ENCODE measurements at places on chromosomes 3 and 15. TPM values are rescaled to one million over a fixed set of nuclear protein-coding genes. Genes with fewer than 3 reads are reported as not detected.

CAPN7 gene
- polyA plus RNA-seq = 25.1 TPM

- no peak for DNase-seq
Observed at GRCh38 chr15:60704717-60705116, 225.8 kb upstream of the ICE2 start.

LSM3 gene
- 13.0 TPM for polyA plus RNA-seq

CHRM5 gene
- polyA plus RNA-seq = 0.03 TPM

- no peak for DNase-seq
Observed at GRCh38 chr15:71485094-71485693, 325.2 kb upstream of the NR2E3 start.

- no peak for DNase-seq
Observed at GRCh38 chr3:55194376-55194775, 266.5 kb upstream of the LRTM1 start.

GRCh38 chr3:121670676-121671075, 10.0 kb upstream of the HCLS1 start:
- no peak for DNase-seq

- no peak for DNase-seq
Observed at GRCh38 chr3:167148136-167148535, 232.0 kb downstream of the ZBBX start.

- no peak for DNase-seq
Observed at GRCh38 chr15:91956026-91956723, 102.7 kb downstream of the SLCO3A1 start.

DNA sequence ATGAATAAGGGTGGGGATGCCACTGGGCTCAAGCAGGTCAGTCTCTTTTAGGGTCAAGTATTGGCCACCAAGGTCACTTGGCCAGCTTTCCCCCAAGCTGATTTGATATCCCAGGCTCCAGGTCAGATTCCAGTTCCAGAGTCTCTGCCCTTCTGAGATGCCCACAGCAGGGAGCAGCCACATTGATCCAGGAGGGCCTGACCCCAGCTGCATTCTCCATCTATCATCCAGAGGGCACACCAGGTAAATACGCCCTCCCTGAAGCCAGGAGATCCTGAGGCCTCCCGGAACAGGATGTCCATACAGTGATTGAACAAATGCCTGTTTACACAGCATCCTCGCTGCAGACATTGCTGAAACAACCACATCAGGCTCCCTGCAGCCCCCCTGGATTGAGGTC, 264.6 kb upstream of the TLE3 start:
- no peak for DNase-seq

GOLGA6L25 gene
- polyA plus RNA-seq = not detected

PPP1R14D gene
- polyA plus RNA-seq = not detected

DNA sequence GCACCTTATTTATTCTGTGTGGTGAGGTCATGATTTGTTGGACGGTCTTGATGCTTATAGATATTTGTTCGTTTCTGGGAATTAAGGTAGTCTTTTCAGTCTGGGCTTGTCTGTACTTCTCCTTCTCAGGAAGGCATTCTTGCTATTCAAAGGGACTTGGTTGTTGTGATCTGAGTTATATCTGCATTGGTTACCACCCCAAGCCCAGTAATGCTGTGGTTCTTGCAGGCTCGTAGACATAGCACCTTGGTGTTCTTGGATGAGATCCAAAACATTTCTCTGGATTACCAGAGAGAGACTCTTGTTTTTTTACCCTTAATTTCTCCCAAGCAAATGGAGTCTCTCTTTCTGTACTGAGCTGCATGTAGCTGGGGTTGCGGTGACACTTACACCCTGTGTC, 128.0 kb upstream of the CBLB start:
- no peak for DNase-seq

DNA sequence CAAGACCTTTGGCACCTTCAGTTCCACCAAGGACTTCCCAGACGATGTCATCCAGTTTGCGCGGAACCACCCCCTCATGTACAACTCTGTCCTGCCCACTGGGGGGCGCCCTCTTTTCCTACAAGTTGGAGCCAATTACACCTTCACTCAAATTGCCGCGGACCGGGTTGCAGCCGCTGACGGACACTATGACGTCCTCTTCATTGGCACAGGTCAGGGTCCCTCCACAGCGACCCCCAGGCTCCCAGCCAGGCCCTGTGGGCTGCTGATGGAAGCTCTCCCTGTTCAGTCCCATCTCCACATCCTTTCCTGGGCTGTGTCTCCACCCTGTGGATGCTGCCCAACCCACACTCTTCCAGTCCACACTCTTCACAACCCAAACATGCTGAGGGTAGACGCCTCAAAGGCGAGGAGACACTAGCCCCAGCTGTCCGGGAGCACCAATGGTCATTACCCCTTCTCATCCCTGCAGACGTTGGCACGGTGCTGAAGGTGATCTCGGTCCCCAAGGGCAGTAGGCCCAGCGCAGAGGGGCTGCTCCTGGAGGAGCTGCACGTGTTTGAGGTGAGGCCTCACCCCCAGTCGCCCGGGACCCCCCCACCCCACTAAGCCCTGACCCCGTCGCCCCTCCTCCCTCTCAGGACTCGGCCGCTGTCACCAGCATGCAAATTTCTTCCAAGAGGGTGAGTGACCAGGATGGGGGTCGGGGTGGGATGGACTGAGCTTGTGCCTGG, 4.3 kb upstream of the LSMEM2 start:
- DNase-seq = no peak

CISH gene
- polyA plus RNA-seq = 7.9 TPM
